ENCODE measurements at places on chromosomes 13 and 19. TPM values are rescaled to one million over a fixed set of nuclear protein-coding genes. Genes with fewer than 3 reads are reported as not detected.

Gene SIGLEC5
- 0.25 TPM for total RNA-seq

Gene CD33
- total RNA-seq, result not detected

Gene ACP7
- total RNA-seq, result not detected

Gene NCCRP1
- not detected for total RNA-seq

Gene SYT5
- 84.8 TPM for total RNA-seq

Gene LYPD3
- total RNA-seq, result 0.49 TPM

Gene TEAD2
- 5.7 TPM for total RNA-seq
